NCI-H1105 (cell line): ENCODE measurements at places on chromosomes 3 and 15.

- no peak for DNase-seq
Measured at GRCh38 chr15:44286814-44287452, 1.6 kb upstream of the GOLM2 start.

GRCh38 chr15:69415381-69415780 is 1.2 kb downstream of the KIF23 start:
- DNase-seq, result no peak

- no peak for DNase-seq
Measured at GRCh38 chr3:186359078-186359477, 3.0 kb downstream of the DGKG start.

DNA sequence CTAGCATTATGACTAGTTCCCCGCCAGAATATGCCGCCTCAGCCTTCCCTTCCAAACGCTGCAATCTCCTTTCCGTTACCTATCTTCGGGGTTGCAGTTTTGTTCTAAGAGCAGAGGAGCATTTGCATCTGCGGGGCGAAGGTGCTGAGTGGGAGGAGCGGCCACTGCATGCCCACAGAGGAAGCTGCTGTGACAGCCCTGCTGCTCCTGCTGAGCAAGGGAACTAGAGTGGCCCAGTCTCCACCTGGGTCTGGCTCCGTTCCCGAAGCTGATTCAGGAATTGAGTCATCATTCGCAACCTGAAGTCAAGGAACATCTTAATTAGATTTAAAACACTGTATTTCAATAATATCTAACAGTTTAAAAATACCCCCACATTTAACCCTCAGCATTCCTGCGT is 98.2 kb upstream of the TJP1 start:
- DNase-seq, result no peak

- no peak for DNase-seq
Measured at GRCh38 chr3:126391631-126392030, 3.1 kb upstream of the CFAP100 start.
